ENCODE measurements at places on chromosomes 1 and 21.

GRCh38 chr1:147721716-147722115 is 38.7 kb downstream of the GJA5 start:
- no peak for DNase-seq

DNA sequence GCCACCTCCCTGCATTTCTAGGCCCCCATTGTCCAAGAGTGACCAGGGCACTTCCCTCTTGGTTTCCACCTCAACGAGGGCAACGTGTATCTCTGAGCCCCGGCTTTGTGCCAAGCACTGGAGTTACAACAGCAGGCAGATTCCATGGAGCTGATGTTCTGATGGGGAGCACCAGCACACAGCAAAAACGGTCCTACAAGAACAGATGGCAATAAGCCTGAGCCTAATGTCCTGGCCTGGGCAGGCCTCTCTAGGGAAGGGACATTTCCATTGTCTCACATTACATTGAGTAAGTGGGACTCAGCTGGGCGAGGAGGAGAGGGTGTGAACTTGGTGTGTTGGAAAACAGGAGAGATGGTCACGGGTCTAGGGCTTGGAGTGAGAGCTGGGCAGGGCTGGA is 27.2 kb upstream of the NPPB start:
- DNase-seq = no peak

- no peak for DNase-seq
Observed at GRCh38 chr1:175195281-175195680, 2.7 kb upstream of the KIAA0040 start.

- DNase-seq = no peak
Observed at GRCh38 chr1:166113031-166113430, 53.8 kb downstream of the FAM78B start.

GRCh38 chr1:55231745-55232144 is 16.6 kb upstream of the USP24 start:
- no peak for DNase-seq

DNA sequence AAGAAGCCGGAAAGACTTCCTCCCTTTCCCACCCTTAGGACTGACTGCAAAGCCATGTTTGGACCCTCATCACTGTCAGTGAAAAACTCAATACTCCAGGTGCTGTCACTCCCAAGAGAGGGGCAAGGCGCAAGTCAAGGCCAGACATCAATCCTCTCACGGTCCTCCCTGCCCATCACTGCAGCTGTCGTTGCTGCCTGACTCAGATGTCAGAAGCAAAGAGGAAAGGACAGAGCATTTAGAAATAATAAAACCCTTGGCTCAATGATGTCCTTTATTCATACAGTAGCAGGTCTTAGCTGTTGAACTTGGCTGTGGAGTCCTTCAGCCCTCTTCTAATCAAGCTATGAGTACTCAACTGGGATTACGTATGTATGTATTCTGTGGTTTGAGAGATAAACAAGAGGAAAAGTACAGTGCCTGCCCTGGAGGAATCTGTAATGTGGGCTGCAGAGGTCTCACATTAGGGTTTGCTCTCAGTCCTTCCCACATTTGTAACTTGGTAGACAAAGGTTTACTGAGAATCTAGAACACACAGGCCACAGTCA is 13.5 kb downstream of the SUSD4 start:
- DNase-seq = no peak
